ENCODE measurements at places on chromosomes 11 and 22. TPM values are rescaled to one million over a fixed set of nuclear protein-coding genes. Genes with fewer than 3 reads are reported as not detected.

GRCh38 chr11:7057641-7058040, 31.2 kb upstream of the RBMXL2 start:
- no peak for DNase-seq
- H3K4me3 ChIP-seq = no peak overlapping the region
- no peak overlapping the region for H3K27ac ChIP-seq
- H3K4me1 ChIP-seq = no peaks in the 10 kb centered on the region
- H3K27me3 ChIP-seq = no peaks in the 10 kb centered on the region

DNA sequence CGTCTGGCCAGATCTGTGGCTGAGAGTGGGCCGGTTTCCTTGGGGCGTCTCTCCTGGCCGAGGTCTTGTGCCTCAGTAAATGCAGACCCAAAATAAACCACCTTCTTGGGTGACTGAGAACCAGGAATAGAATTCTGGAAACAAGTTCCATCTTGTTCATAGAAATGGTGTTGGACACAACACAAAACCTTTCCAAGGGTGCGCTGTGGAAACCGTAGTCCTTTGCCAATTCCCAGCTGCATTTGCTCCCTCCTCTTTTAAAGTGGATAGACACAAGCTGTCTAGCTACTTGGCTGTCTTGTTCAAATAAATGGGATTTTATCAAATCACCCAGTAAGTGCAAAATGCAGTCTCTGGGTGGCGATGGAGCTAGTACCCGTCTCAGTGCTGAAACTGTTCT, 300.2 kb downstream of the SHANK2 start:
- H3K4me1 ChIP-seq = no peaks in the 10 kb centered on the region
- peak; percentile 22 for DNase-seq
- H3K36me3 ChIP-seq = no peaks in the 10 kb centered on the region
- no peaks in the 10 kb centered on the region for H3K27me3 ChIP-seq
- H3K4me3 ChIP-seq = no peak overlapping the region
- no peak overlapping the region for H3K27ac ChIP-seq

- H3K27ac ChIP-seq = no peak overlapping the region
- H3K27me3 ChIP-seq = no peaks in the 10 kb centered on the region
- H3K36me3 ChIP-seq = peaks cover 4% of the 10 kb centered on the region
- no peak for DNase-seq
- H3K4me1 ChIP-seq = no peaks in the 10 kb centered on the region
Measured at GRCh38 chr11:27372164-27372563, 9.1 kb upstream of the CCDC34 start.

DNA sequence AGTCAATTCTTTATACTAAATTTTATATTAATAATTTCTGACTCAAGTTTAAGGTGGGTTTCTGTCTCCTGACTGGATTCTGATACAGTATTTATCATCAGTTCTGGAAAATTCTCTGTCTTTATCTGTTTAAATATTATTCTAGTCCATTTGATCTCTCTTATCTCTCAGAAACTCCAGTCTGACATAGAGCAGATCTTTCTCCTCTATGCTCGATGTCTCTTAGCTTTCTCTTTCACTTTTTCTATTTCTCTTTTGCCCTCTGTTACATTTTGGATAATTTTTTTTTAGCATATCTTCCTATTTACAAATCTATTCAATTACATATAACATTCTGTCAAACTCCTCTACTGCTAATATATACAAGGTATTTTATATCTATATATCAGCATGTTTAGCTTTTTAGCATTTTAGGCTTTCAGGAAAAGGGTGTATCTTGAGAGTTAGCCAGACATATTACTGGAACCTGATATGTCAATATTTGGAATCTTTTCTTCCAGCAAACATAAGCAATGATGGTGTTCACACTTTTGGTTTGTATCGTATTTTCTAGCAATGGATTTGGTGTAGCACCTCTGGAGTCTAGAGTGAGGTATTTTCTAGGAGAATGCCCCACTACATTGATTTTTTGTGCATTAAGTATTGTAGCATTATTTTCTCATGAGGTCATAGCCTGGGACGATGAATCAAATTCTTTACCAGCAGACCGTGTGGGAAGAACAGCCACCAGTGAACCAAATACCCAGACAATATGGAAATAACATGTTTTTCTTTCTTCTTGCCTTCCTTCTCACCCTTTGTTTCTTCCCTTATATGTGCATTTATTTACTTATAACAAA, 4.1 kb upstream of the NNMT start:
- no peak overlapping the region for H3K4me3 ChIP-seq
- H3K36me3 ChIP-seq = no peaks in the 10 kb centered on the region
- no peak overlapping the region for H3K27ac ChIP-seq
- peaks cover 1% of the 10 kb centered on the region for H3K4me1 ChIP-seq
- H3K27me3 ChIP-seq = no peaks in the 10 kb centered on the region
- no peak for DNase-seq

DNA sequence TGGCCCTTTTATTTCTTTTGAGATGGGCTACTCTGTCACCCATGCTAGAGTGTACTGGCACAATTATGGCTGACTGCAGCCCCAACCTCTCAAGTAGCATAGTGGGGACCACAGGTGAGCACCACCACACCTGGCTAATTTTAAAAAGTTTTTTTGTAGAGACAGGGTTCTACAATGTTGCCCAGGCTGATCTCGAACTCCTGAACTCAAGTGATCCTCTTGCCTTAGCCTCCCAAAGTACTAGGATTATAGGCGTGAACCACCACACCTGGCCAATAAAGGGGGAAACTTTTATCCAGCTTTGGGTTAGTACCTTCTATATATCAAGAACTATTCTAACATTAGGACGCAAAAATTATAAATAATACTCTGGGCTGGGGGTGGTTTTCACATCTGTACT, 52.1 kb downstream of the MAPK1 start:
- H3K4me3 ChIP-seq = no peak overlapping the region
- peaks cover 15% of the 10 kb centered on the region for H3K4me1 ChIP-seq
- no peak overlapping the region for H3K27ac ChIP-seq
- H3K36me3 ChIP-seq = no peaks in the 10 kb centered on the region
- no peak for DNase-seq

DNA sequence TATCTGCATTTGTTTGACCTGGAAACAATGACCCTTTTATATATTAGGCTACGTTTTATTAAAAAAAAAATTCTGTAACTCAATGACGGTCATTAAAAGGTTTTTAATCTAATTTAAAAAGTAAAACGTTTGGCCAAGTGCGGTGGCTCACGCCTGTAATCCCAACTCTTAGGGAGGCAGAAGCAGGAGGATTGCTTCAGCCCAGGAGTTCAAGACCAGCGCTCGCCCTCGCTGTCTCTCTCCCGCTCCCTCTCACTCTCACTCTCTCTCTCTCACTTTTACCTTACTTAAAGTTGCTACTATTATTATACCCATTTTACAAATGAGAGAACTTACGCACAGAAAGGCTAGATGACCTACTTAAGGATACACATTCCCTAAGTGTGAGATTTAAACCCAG, 814 bp upstream of the NARS2 start:
- peaks cover 3% of the 10 kb centered on the region for H3K36me3 ChIP-seq
- no peak overlapping the region for H3K27ac ChIP-seq
- DNase-seq = no peak
- H3K4me3 ChIP-seq = peak overlapping the region; percentile 68
- no peaks in the 10 kb centered on the region for H3K4me1 ChIP-seq
- H3K27me3 ChIP-seq = no peaks in the 10 kb centered on the region

DNA sequence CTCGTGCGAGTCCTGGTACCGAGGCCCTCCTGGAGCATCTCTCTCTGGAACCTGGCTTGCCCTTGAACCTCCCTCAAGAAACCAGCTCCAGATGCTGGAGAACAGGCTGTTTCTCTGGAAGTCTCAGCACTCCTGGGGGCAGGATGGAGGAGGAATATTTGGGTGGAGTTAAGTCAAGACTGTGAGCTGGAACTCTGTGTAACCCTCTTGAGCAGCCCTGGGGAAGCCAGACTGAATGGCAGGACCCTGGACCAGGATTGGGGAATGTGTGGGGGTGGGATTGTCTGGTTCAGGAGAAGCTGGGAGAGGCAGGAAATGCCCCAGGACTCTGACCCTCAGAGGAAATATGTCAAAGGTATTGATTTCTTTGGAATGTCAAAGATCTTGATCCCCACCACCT, 7.7 kb downstream of the CREB3L1 start:
- H3K4me1 ChIP-seq = no peaks in the 10 kb centered on the region
- DNase-seq = no peak
- no peaks in the 10 kb centered on the region for H3K36me3 ChIP-seq
- no peak overlapping the region for H3K4me3 ChIP-seq

DNA sequence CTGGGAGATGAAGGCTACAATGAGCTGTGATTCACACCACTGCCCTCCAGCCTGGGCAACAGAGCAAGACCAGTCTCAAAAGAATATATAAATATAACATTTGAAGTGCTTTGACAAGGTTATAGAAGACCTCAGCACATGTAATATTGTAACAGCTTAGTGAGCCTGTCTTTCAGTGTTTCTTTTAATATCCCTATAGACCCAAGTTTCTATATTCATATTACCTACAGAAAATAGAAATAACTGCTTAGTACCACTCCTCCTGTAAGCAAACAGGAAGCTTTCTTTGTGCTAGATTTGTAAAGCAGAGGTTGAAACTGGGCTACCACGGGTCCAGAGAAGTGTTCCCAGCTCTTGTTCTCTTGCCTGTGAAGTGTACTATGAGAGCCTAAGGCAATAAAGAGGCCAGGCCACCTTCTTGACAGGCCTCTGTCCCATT, 68.2 kb downstream of the PPP2R1B start:
- peaks cover 2% of the 10 kb centered on the region for H3K36me3 ChIP-seq
- H3K4me1 ChIP-seq = no peaks in the 10 kb centered on the region
- H3K4me3 ChIP-seq = no peak overlapping the region
- no peak overlapping the region for H3K27ac ChIP-seq
- DNase-seq = no peak

- no peaks in the 10 kb centered on the region for H3K27me3 ChIP-seq
- no peak for DNase-seq
- H3K4me3 ChIP-seq = no peak overlapping the region
- no peaks in the 10 kb centered on the region for H3K4me1 ChIP-seq
- no peaks in the 10 kb centered on the region for H3K36me3 ChIP-seq
Measured at GRCh38 chr22:45290410-45290936, 5.7 kb downstream of the UPK3A start.

GRCh38 chr11:120545813-120546212, 34.3 kb downstream of the GRIK4 start:
- H3K4me3 ChIP-seq = no peak overlapping the region
- H3K27ac ChIP-seq = no peak overlapping the region
- no peak for DNase-seq
- no peaks in the 10 kb centered on the region for H3K27me3 ChIP-seq
- no peaks in the 10 kb centered on the region for H3K36me3 ChIP-seq

DNA sequence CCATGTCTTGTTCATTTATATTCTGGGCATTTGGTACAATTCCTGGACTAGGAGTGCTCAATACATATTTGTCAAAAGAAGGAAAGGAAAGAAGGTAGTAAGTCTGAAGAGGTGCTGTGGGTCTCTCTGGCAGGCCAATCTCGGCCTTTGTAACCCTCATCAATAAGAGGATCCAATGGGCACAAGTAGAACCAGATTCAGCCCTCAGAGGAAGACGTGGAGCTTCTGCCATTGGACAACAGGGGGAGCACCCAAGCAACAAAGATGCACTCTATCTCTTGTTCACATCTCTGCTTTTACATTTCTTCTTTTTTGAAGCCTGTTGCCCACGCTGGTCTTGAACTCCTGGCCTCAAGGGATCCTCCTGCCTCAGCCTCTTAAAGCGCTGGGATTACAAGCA, 2.2 kb upstream of the VPS11 start:
- H3K27ac ChIP-seq = no peak overlapping the region
- no peak overlapping the region for H3K4me3 ChIP-seq
- no peak for DNase-seq
- H3K27me3 ChIP-seq = no peaks in the 10 kb centered on the region

GRCh38 chr11:2212411-2213251, 41.0 kb upstream of the TH start:
- no peak for DNase-seq
- no peaks in the 10 kb centered on the region for H3K4me1 ChIP-seq

GRCh38 chr22:48100685-48101417, 1338.4 kb downstream of the TBC1D22A start:
- no peak overlapping the region for H3K4me3 ChIP-seq
- peak; percentile 43 for DNase-seq
- H3K4me1 ChIP-seq = no peaks in the 10 kb centered on the region
- H3K27ac ChIP-seq = no peak overlapping the region
- no peaks in the 10 kb centered on the region for H3K36me3 ChIP-seq
- H3K27me3 ChIP-seq = no peaks in the 10 kb centered on the region

GRCh38 chr11:110075105-110075846, 17.9 kb upstream of the ZC3H12C start:
- H3K27me3 ChIP-seq = peaks cover 2% of the 10 kb centered on the region
- no peak for DNase-seq
- no peak overlapping the region for H3K27ac ChIP-seq
- no peaks in the 10 kb centered on the region for H3K4me1 ChIP-seq

- peaks cover 9% of the 10 kb centered on the region for H3K36me3 ChIP-seq
- H3K4me1 ChIP-seq = no peaks in the 10 kb centered on the region
- H3K4me3 ChIP-seq = no peak overlapping the region
- DNase-seq = no peak
Measured at GRCh38 chr11:128476049-128476448, 111.3 kb downstream of the ETS1 start.

DNA sequence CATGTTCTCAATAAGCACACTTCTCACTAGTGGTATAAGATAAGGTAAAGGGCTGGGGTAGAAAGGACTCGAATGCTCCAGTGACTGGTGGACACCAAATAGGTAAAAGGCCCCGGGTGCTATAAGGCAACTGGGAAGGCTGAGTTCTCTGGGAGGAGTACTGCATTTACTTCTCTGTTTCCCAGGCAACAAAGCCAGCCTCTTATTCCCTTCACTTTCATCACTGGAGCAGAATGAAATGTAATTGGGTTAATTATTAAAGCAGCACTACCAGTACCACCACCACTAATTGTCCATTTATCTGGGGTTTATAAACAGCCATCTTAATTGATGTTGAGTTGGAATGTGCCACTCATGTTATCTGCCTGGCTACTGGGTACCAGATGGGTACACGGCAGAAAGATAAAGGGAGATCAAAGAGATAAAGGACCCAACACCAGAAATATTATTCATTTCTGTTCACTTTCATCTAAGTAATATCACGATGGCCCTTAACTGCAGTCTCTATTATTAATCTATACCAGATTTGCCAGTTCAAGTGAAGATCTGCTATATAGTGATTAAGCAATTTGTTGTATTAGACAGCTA, 94.4 kb upstream of the CHRM4 start:
- no peaks in the 10 kb centered on the region for H3K27me3 ChIP-seq
- no peak overlapping the region for H3K27ac ChIP-seq
- H3K36me3 ChIP-seq = peaks cover 2% of the 10 kb centered on the region
- no peaks in the 10 kb centered on the region for H3K4me1 ChIP-seq

GRCh38 chr11:15687342-15687741, 572.6 kb downstream of the INSC start:
- no peaks in the 10 kb centered on the region for H3K36me3 ChIP-seq
- H3K27me3 ChIP-seq = peaks cover under 1% of the 10 kb centered on the region
- H3K4me3 ChIP-seq = no peak overlapping the region
- no peak overlapping the region for H3K27ac ChIP-seq

The CABP4 gene
- 2.4 TPM for total RNA-seq

The APOBEC3A gene
- total RNA-seq = 1.4 TPM

The NXPE4 gene
- 0.33 TPM for total RNA-seq

The GPR83 gene
- total RNA-seq = 0.15 TPM

The OR51B2 gene
- total RNA-seq = not detected

The CHRDL2 gene
- total RNA-seq = 14.5 TPM

The MMP7 gene
- total RNA-seq = 2.2 TPM

The SLC7A4 gene
- not detected for total RNA-seq

The SYT9 gene
- 0.26 TPM for total RNA-seq

Data from aorta (tissue), 5 donors.